ENCODE measurements at places on chromosomes 2 and 18. TPM values are rescaled to one million over a fixed set of nuclear protein-coding genes. Genes with fewer than 3 reads are reported as not detected.

DNA sequence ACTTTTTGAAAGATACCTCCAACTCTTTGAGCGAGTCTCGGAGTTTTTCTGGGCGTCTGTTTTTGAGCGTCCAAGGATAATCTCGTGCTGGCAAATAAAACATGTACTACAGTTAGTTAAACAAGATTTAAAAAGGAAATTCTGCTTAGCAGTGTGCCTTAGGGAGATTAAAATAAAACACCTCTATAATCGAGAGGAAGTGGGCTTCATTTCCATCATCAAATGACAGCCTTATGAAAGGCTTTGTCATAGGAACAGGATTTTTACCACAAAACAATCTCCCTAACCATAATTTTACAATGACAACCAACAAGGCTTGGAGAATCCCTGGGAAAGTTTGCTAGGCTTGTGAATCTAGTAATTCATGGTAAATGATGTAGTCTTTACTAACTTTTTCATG is 103.4 kb downstream of the WDPCP start:
- DNase-seq: no peak

GREB1L gene
- polyA plus RNA-seq: 3.4 TPM

TFCP2L1 gene
- polyA plus RNA-seq: 53.4 TPM

DNA sequence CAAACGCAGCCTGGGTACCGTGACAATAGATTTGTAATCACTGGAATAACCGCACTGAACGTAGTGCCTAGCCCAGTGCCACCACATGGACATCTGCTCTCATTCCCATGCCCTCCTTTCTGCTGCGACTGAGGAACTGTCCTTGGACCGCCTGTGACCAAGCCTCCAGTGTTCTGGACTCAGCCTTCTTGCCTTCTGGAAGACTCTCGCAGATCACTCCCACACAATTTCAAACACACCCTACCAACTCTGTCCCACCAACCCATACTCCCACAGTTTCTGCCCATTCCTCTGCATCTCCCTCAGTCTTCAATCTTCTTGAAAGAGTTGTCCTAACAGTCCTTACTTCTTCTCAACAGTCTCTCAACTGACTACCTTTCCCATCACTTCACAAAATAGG is 2.1 kb downstream of the RNF149 start:
- DNase-seq: no peak

- no peak for DNase-seq
Measured at GRCh38 chr2:102337012-102337411, 18.6 kb upstream of the IL18R1 start.
